ENCODE measurements at places on chromosomes 5 and 9. TPM values are rescaled to one million over a fixed set of nuclear protein-coding genes. Genes with fewer than 3 reads are reported as not detected.

DNA sequence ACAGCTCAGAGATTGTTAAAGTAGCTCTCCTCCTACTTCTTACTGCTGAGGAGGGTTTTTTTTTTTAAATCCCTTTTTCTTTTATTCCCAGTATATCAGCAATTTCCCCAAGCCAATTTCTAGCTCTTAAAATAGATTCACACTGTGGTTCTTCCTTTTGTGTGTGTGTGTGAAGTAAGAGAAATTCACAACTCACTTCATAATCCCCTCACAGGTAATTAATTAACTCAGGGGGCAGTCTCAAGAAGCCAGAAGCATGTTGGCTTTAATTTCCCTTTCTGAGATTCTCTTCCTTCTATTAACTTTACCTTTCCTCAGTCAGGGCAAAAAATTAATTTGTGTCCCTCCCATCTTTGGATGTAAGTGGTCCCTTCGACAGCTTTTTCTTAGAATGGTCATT lies 71.0 kb upstream of the HMHB1 start:
- no peak for DNase-seq

DNA sequence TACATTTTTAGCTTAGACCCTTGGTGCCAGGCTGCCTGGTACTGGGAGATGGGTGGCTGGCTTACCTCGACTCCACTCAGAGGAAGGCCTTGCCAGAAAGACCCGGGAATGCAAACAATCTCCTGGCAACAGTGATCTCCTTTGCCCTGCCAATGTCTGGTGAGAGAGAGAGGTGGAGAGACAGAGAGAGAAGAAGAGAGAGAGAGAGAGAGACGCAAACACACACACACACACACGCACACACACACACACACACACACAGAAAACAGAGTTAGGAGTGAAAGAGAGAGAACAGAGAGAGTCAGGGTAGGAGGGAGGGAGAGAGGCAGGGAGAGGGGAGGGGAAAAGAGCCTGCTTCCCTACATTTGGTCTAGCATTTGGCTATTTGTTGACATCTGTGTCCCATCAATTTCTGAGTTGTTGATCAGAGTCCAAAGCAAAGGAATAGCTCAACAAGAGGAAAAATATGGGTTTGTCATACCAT lies 181.6 kb upstream of the MAP1B start:
- DNase-seq: no peak

DNA sequence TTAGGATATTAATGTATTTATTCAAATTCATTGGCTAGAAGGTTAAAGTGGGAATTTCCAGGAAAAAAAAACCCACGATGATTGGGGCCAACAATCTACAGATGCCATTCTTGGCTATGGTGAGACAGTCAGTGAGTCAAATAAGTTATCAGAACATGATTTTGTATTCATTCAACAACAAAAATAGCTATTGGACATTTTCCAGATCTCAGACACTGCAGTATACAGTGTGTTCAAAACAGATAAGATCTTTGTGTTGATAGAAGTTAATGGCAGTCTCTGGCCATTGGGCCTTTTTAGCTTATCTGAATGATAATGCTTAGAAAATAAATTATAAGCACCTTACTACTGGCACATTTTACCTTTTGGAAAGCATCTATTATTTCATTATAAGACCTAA lies 547.7 kb downstream of the MAT2B start:
- no peak for DNase-seq

DNA sequence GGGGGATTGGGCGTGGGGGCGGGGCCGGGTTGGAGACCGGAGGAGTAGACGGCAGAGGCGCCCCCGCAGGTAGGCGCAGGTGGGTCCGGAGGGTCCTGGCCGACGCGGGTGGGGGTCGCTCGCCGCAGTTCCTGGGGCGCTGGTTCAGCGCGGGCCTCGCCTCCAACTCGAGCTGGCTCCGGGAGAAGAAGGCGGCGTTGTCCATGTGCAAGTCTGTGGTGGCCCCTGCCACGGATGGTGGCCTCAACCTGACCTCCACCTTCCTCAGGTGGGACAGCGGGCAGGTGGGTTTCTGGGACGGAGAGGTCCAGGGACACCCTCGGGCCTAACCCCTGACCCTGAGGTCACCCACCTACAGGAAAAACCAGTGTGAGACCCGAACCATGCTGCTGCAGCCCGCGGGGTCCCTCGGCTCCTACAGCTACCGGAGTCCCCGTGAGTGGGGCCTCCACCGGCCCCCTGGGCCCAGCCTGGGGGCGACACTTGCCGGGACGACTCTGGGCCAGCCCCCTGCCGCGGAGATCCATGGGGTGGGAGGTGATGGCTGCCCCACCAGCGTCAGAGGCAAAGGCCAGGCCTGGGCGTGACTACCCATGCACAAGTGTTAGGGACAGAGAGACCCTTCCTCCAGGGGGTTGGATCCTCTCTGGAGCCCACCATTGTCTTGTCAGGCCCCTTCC lies 1.7 kb downstream of the PTGDS start:
- DNase-seq: no peak

- no peak for DNase-seq
Measured at GRCh38 chr5:95934207-95934804, 27.3 kb downstream of the ELL2 start.

DNA sequence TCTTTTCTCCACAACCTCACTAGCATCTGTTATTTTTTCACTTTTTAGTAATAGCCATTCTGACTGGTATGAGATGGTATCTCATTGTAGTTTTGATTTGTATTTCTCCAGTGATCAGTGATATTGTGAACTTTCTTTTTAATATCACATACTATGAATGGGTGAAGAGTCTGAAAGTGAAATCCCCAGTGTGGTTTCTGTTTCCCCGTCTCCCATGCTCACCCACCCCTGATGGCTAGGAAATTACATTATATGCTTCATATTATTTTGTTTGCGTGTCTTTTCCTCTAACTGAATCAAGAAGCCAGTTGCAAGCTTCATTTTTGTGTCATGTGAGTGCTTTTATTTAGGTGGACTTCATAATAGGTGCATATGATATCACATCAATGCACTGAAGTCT lies 171.1 kb downstream of the ARHGAP26 start:
- DNase-seq: no peak

DNA sequence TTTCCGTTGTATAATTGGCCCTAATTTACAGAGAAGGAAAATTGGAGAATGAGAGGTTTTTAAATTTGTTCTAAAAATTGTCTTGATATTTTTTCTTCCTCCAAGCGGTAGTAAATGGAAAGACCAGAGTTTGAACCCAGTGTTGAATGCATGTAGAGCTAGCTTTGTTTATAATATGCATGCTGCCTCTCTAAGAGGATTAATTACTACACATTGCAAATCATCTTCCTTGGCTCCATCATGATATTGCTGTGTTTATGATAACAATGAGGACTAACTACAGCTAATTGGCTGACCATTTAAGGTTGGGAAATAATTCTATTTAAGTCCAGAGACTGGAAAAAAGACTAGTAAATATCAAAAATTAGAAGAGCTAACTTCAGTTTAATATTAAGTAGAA lies 338.5 kb downstream of the PLK2 start:
- DNase-seq: no peak

DNA sequence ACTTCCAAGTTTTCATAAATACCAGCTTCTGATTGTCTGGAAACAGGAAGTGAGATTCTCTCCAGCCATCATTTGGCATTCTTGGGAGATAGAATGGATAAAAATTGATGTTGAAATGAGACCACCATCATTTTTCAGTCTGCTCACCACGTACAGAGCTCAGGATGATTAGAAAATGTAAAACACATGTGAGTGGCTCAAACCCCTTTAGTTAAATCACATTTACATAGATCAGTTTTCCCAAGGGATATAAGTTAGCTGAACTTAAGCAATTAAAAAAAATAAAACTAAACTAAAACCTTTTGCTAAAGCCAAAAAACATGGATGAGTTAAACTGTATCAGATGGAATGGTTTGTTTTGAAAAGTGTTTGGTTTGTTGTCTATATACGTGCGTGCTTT lies 37.1 kb upstream of the GDNF start:
- no peak for DNase-seq

- DNase-seq: peak; percentile 82
Measured at GRCh38 chr5:98214240-98215051, 559.0 kb upstream of the RGMB start.

DNA sequence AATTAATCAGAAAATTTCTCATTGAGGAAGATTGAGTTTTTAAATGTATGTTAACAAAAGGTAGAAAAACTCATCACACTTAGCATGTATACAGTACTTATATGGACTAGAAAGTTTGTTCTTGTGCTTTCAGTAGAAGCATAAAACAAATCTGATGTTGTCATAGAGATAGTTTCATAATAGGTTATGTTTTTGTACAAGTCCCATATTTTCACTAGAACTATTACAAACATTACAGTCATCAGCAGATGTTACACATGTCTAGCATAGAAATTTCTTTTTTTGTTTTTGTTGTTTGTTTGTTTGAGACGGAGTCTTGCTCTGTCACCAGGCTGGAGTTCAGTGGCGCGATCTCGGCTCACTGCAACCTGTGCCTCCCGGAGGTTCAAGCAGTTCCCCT lies 131.4 kb downstream of the COMMD10 start:
- no peak for DNase-seq

GRCh38 chr9:22108581-22109370 lies 99.7 kb upstream of the CDKN2B start:
- DNase-seq: no peak

GRCh38 chr9:128280084-128280622 lies 4.1 kb downstream of the SWI5 start:
- DNase-seq: no peak

- DNase-seq: peak; percentile 49
Measured at GRCh38 chr5:18745042-18745987, 1111.1 kb downstream of the TAF11L14 start.

- no peak for DNase-seq
Measured at GRCh38 chr5:84092738-84093137, 291.9 kb downstream of the EDIL3 start.

- no peak for DNase-seq
Measured at GRCh38 chr5:1719860-1720259, 79.8 kb downstream of the MRPL36 start.

DNA sequence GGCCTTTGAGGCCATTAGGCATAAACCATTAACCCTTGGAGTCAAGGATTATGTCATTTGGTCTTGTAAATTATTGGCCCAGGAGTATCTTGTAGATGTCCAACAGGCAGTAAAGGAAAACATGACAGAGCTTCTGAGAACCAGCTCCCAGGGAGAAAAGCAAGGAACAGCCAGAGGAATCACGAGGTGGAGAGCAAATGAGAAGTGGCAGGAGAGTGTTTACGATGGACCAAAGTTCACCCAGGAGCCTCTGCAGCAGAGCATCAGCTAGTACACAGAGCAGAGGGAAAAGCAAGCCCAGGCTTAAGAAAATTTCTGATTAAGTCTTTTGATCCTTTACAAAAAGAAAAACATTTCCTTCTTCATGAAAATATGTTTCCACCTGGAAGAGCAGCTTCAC lies 206.2 kb downstream of the NDUFS4 start:
- DNase-seq: no peak

DNA sequence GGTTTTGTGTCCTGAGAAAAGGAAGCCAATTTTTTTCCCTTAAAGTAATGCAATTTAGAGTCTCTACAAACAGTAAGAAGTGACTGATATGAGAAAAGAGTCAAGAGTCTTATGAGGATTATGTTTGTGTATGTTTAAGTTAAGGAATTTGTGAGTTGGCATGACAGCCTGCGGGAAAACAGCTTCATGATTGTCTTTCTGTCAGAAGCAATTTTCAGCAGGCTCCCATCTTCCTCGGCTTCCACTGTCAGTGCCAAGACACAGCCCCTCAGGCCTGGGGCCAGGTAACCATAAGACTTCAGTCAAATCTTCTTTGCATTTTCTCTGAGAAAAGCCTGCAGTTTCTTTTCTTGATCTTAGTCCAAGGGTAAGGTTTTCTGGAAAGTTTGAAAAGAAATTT lies 17.0 kb upstream of the SELENOP start:
- DNase-seq: no peak

DNA sequence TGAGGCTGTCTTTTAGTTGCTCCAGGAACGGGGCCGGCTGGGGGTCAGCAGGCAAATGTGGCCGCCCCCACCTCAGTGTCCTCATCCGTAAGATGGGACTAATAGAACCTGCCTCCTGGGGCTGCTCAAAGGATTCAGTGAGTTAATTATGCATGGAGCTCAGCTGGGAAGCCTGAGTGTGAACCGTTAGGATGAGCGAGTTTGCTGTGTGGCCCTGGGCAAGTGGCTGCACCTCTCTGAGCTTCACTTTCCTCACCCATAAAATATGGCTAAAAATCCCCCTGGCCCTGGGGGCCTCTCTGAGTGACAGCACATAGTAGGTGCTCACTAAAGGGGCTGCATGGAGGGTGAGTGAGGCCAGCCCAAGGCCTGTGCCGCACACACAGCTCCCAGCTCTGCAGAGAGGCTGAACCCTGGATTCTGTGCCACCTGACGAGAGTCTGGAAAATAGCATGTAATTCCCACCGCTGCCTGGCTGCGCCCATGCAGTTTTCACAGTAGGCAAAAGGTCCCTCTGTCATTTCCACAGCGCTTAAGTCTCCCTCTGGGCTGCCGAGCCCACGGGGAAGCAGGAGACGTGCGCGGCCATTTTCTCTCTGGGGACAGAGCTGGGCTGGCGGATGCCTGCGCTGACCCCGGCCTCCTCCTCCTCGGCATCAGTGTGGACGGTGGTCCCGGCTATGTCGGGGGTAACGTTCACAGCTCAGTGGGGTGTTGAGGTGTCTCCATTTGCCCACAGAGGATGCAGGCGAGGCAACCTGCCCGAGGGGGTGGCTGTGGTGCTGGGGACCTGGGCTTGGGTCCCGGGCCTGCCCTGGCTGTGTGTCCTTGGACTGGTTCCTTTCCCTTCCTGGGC lies 18.2 kb downstream of the ASS1 start:
- DNase-seq: no peak

- DNase-seq: no peak
Measured at GRCh38 chr9:126051446-126052130, 275.0 kb upstream of the MVB12B start.

DNA sequence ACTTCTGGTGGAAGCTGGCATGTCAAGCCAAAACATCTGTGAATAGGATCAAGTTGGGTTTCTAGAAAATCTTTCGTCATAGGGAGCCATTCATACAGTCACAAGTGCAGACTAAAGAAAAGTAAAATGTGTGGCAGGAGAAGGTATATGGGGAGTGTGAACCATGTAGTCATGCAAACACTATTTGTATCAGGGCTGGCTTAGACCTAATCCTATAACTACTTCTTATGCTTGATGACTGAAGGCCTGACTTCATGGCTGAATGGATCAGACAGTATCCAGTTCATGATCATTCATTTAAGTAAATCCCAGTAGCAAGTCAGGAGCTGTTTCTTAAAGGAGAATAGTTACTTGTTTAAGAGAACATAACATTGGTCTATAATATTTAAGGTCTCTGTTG lies 63.8 kb upstream of the DAPK1 start:
- DNase-seq: no peak

Gene PPP2R2B
- total RNA-seq: 5.0 TPM

Gene TLE1
- total RNA-seq: 11.3 TPM

Gene MYORG
- total RNA-seq: 0.86 TPM

Gene ZDHHC21
- 4.9 TPM for total RNA-seq

Gene CATSPER3
- total RNA-seq: 0.06 TPM

Gene SHISAL2B
- not detected for total RNA-seq

Gene FBN2
- total RNA-seq: 19.1 TPM

Gene PAEP
- total RNA-seq: not detected

Gene GPR21
- total RNA-seq: not detected

Measured in Daoy (cell line).